ENCODE measurements at places on chromosomes 2 and 18.

DNA sequence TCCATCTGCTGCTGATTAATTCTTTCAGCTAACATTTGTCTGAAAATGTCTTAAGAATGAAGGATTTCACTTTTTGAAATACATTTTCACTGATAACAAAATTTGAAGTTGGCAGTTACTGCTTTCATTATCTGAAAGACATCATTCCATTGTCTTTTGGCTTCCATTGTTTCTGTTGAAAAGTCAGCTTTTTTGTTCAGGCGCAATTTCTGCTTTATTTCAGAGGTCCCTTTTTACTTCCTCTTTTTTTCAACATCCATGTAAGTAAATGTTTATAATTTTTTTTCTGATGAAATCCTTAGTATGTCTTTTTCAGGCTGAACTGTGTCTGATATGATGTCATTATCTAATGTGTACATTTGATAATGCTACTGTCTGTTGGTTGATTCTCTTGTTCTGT lies 184.2 kb downstream of the RND3 start:
- no peak for DNase-seq

GRCh38 chr2:96157649-96158553 lies 12.7 kb upstream of the DUSP2 start:
- DNase-seq = peak; percentile 92

DNA sequence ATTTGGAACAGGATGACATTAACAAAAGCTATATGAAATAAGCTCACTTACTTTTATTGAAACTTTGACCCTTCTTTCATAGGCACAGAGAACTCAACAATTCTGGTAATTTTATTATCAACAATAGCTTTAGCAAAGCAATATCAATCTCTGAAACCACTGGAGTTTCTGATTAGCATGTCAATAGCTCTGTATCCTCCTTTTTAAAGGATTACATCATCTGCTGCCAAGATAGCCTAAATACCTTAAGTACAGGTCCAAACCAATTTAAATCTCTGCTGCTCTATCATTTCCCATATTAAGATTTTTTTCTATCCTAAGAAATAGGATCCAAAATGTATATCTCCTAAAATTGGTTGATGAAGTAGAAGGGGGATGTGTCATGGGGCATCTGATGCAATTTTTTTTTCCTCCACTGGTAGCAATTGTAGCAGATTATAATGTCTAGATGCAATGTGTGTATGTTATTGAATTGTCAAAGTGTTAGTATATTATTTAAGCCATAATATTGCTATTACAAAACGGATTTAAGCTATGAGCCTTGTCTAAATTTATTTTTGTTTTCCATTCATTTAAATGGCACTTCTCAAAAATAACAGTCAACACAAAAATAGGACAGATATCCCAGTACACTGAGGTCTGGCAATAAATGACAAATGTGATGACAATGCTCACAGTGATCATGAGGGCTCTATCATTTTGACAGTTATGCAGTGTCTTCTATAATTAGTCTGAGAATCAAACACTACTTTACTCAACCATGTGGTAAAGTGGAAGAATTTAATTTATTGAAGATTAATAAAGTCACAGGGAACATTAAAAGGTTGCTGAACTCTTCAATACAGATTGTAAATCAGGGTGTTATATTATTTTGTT lies 328.4 kb downstream of the CDH7 start:
- DNase-seq = no peak

GRCh38 chr18:53191634-53192033 lies 851.6 kb downstream of the DCC start:
- no peak for DNase-seq

GRCh38 chr2:114040826-114041225 lies 150.9 kb downstream of the ACTR3 start:
- no peak for DNase-seq

- no peak for DNase-seq
Measured at GRCh38 chr2:200279857-200280256, 26.6 kb upstream of the SPATS2L start.

DNA sequence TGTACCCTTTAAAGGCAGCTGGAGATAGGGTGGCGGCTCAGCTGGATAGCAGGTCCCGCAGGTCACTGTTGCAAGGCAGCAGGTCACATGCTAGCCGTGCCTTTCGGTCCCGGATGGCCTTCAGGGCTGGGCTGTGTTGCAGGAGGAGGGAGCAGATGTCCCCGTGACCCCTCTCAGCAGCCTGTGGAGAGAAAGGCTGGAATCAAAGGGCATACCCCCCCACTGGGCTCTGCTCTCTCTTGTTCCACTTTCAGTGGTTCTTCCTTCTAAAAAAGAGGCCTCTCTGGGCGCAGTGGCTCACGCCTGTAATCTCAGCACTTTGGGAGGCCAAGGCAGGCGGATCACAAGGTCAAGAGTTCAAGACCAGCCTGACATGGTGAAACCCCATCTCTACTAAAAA lies 4.4 kb upstream of the ANKRD23 start:
- DNase-seq = no peak

- DNase-seq = peak; percentile 98
Measured at GRCh38 chr2:27086090-27086723, 365 bp upstream of the KHK start.

DNA sequence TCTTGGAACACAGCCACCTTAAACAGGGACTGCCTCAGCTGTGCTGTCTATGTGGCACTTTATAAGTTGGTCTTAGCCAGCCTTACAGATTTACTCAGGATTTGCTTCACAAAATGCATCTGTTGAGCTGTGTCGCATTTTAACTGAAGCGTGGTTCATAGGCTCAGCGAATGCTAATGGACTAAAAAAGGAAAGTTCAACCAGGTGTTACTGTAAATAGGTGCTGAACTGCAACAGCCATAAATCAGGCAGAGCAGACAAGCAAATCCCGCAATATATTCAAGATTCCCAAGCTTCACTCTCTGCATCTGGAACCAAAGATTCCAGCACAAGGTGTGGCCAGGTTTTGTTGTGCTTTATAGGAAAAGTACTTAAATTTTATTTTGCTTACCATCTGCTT lies 130.0 kb downstream of the EPHA4 start:
- DNase-seq = no peak

DNA sequence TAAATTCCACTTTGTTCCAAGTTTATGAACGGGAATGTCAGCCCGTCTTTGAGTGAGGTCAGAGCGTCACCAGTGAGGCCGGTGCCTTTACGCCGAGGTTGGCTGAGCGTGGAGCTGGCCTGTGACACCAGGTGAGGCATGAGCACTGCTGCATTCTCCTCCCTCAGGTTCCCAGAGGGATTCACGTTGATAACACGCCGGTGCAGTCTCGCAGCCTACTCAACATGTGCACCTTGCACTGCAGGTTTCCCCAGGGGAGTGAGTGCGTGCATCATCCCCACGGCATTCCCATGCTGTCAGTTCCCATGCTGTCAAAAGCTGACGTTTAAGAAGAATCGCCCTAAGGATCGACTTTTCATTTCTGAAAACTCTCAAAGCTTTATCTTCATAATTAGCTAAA lies 213.3 kb downstream of the LDLRAD4 start:
- no peak for DNase-seq

- no peak for DNase-seq
Measured at GRCh38 chr2:151181524-151181923, 80.1 kb downstream of the RBM43 start.

GRCh38 chr2:71333619-71334018 lies 2.0 kb downstream of the ZNF638 start:
- no peak for DNase-seq

DNA sequence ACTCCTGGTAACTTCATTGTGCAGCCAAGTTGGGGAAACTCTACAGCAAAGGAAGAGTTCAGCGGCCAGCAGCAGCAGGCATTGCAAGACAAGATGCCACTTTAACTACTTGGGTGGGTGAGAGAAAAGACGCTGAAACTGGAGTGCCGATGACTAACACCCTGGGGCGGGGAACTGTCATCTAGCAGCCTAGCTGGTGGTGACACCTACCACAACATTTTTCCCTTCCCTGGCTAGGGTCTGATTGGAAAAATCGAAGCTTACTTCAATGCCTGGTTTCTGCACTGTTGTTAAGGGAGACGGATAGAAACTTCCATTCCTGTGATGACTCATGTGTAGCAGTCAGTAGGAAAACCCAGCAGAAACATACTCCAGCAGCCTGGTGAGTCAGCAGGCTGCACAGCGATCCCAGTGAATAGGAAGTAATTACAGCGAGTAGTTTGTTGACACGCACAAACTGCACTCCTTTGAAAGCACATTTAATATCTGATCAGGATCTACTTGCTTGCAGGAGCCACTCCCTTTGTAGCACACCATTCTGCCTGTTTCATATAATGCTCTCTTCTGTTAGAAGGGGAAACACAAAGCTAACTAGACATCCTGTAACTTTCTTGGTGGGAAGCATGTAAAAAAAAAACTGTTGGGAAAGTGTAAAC lies 62.1 kb upstream of the MAPRE2 start:
- peak; percentile 68 for DNase-seq

- no peak for DNase-seq
Measured at GRCh38 chr2:62398356-62398755, 107.6 kb downstream of the TMEM17 start.
